Naive B cell (primary cell): ENCODE measurements at places on chromosomes 2 and 18. TPM values are rescaled to one million over a fixed set of nuclear protein-coding genes. Genes with fewer than 3 reads are reported as not detected.

DNA sequence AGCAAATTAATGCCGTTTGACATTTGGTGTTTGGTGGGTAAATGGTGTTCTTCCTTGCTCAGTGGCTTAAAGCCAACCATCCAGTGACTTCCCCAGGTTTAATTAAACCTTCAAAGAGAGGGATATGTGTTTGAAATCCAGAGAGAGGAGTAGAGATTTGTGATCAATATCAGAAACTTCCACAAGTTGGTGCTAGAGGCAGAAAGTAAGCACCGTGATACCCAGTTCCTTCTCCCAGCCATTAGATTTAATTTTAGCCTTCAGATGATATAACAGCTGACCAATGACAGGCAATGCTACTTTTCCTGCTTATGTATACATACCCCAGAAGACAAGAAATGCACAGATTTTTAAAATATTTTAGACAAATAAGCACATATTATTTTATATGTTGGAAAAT, 398.5 kb downstream of the CDH2 start:
- DNase-seq = no peak
- no peak overlapping the region for H3K4me3 ChIP-seq
- H3K27me3 ChIP-seq = no peaks in the 10 kb centered on the region

DNA sequence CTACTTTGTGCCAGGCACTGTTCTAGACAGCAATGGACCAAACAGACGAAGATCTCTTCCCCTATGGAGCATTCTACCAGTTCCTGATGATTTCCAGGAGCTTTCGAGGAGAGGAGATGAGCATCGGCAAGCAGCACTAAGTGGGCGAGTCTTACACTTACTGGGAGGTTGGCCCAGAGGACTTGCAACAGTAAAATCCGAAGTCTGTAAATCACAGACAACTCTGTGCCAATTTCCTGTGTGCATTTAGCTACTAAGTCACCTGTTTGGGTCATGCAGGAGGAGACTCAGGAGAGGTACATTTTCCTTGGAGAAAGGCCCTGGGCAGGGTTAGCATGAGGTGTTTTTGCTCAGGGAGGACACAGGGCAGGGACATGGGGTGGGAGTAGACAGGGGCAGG, 58.9 kb downstream of the TRPM8 start:
- no peak for DNase-seq
- no peaks in the 10 kb centered on the region for H3K36me3 ChIP-seq
- no peaks in the 10 kb centered on the region for H3K4me1 ChIP-seq

GRCh38 chr2:172930871-172931255, 144.8 kb upstream of the MAP3K20 start:
- no peak for DNase-seq
- H3K27ac ChIP-seq = no peak overlapping the region
- no peaks in the 10 kb centered on the region for H3K36me3 ChIP-seq

- H3K27me3 ChIP-seq = peaks cover 9% of the 10 kb centered on the region
- H3K36me3 ChIP-seq = peaks cover 8% of the 10 kb centered on the region
- no peak overlapping the region for H3K4me3 ChIP-seq
- no peak overlapping the region for H3K27ac ChIP-seq
Measured at GRCh38 chr2:200301953-200302858, 4.3 kb upstream of the SPATS2L start.

RGPD4 gene
- polyA plus RNA-seq = not detected

C2orf80 gene
- polyA plus RNA-seq = not detected

PASK gene
- 7.9 TPM for polyA plus RNA-seq

PER2 gene
- 6.3 TPM for polyA plus RNA-seq
